ENCODE measurements at places on chromosomes 5 and 9.

DNA sequence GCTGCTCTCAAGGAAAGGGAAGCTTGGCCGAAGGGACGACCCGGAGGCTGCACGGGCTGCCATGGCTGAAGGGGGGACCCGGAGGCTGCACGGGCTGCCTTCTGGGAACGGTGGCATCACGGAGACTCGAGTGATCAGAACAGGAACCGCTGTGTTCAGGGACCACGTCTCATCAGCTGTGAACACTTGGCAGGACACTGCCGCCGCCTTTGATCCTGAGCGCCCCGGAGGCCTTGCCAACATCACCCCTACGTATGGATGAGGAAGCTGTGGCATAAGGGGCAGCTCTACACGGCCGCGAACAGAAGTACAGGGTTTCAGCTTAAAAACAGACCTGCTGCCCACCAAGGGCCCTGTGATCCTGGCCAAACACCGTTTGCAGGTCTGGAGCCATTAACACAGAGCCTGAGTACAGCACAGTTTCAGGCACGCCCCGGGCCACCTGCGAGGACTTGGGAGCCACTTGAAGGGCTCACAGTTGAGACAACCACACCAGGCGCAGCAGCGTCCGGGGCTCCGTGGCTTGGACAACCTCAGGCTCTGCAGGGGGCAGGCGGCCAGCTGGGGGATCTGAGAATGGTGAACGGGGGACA, 23.9 kb upstream of the TERT start:
- no peak for DNase-seq

GRCh38 chr9:5863092-5863746, 27.5 kb upstream of the MLANA start:
- no peak for DNase-seq

GRCh38 chr5:27315363-27316270, 277.2 kb upstream of the CDH9 start:
- no peak for DNase-seq

GRCh38 chr5:150060471-150060870, 25.9 kb downstream of the CSF1R start:
- DNase-seq: no peak

GRCh38 chr9:132757016-132757415, 86.8 kb downstream of the GTF3C4 start:
- DNase-seq: no peak

GRCh38 chr5:95715799-95716461, 15.2 kb upstream of the RHOBTB3 start:
- DNase-seq: no peak

- no peak for DNase-seq
Measured at GRCh38 chr5:23014825-23015224, 161.7 kb upstream of the CDH12 start.

- no peak for DNase-seq
Measured at GRCh38 chr9:124480621-124480981, 26.6 kb downstream of the NR5A1 start.

GRCh38 chr5:138975098-138975847, 100.1 kb upstream of the LRRTM2 start:
- DNase-seq: no peak

Measured in CD4-positive, alpha-beta T cell (primary cell).